HFFc6 (cell line): ENCODE measurements at places on chromosomes 6 and 20. TPM values are rescaled to one million over a fixed set of nuclear protein-coding genes. Genes with fewer than 3 reads are reported as not detected.

Gene L3MBTL3
- 7.4 and 10.6 TPM in 2 replicates for total RNA-seq

- peak; percentile 21 for DNase-seq
Observed at GRCh38 chr20:3710703-3711483, 1.5 kb downstream of the SIGLEC1 start.

GRCh38 chr6:158064725-158065251 lies 83.1 kb downstream of the SYNJ2 start:
- no peak for DNase-seq

- DNase-seq, result no peak
Observed at GRCh38 chr20:23138682-23139081, 52.6 kb upstream of the CD93 start.

DNA sequence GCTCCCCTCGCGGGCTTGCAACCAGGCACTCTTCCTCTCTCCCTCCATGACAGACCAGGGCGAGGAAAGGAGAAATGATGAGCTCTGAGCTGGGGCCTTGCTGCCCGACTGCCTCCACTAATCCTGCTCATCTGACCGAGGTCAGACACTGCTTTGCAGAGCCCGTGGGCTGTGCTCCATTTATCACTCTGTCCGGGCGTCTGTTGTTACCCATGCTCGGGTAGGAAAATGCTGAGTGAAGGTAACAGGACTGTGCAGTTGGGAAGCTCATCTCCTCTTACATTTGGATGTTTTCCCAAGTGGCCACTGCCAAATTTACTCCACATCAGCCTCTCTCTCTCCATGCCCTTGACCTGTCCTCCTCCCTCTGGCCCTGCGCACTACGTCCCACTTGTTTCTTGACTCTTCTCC lies 14.6 kb downstream of the RPS6KA2 start:
- no peak for DNase-seq

Gene ZSCAN31
- total RNA-seq, result 0.31 to 1.8 TPM (median 0.94 TPM) in 3 replicates

DNA sequence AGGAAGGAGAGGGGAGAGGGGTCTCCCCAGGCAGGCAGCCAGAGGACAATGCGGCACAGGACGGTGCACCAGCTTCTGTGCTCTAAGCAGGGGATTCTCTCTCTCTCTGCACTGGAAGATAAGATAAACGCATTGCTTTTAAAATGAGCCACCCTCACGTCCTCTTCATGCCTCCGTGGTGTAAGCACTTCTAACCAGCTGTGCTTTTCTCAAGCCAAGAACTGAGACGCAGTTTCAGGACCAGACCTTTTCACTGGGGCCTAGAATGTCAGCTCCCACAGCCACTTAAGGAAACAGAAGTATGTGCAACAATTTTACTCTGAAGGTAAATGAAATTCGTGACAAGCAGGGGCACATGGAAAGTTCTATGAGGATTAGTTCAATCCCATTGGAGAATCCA lies 82.4 kb downstream of the PSMB1 start:
- no peak for DNase-seq

Gene OLIG3
- total RNA-seq, result not detected in 3 replicates

Gene BCAS1
- total RNA-seq, result not detected in 3 replicates

DNA sequence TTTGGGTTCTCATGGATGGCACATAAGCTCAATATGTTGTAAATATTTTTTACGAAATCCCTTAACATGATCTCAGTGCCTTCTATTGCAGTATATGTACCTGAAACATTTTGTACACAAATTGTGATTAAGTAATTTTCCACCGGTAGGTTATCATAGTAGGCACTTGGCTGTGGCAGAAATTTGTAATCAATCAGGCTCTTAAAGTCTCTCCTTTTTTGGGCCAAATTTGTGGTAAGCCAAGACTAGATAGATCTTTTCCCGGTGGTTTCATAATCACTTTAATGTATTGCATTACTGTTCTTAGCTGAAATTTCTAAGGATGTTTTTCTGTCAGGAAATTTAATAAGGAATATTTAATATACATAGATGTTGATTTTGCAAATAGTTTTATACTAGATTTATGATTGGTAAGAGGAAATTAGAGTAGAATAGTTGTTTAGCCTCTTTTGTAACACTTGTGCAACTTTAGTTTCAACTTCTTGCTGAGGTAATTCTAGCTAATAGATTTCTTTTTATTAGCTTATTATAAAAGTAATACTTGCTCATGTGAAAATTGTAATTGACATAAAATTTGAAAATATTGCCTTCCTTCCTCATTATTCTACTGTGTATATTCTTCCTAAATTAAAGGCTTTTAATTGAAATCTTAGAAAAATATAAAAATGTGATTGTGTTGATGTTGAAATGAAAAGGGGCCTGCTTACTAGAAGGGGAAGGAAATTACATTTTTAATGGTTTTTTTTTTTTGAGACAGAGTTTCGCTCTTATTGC lies 3.2 kb downstream of the PCMT1 start:
- no peak for DNase-seq

DNA sequence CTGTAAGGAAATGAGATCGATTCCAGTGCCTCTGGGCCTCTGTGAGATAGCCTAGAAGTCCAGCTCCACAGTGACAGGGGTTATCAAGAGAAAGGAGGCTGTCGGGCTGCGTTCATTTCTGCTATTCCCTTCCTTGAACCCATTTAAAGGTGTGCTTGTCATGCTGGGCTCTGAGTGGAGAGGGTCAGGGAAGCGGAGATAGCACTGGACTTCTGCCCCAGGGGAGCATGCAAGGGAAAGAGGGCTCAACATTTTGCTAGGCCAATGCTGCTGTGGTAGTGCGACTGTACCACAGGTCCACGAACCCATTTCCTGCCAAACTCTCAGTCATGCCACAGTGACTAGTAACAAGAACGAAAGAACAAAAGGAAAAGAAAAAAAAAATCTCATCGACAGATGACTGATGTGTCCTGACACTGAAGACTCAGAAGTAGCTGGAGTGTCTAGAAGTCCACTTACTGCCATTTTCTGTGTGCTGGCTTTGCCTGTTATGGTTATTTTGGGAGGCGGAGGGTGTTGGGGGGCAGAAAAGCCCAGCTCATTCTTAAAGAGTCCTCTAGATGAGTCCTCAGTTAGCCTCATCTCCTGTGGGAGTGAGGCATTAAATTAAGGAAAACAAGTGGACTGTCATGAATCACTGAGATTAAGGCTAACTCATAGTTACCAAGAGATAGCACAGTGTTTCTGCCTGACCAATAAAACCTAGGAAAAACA lies 8.1 kb downstream of the NEDD9 start:
- DNase-seq, result peak; percentile 68

Gene ANGPT4
- not detected in 3 replicates for total RNA-seq

Gene VSX1
- total RNA-seq, result not detected in 2 replicates

- no peak for DNase-seq
Observed at GRCh38 chr6:157832250-157832967, 9.4 kb downstream of the SNX9 start.

DNA sequence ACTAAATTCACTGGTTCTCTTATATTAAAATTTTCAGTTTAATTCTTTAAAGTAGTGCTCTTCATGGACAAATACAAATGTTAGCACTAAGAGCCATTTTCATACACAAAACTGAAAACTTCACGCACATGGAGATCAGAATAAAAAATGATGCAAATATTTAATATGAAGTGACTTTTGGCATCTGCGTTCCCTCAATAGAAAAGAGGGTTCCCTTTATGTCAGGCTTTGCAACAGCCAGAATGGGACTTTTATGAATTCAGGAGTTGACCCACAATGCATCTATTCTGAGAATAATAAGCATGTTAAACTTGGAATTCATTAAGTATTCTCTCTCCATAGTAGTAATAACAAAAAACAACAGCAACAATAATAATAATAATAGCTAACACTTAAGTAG lies 125.8 kb downstream of the INSM1 start:
- no peak for DNase-seq

DNA sequence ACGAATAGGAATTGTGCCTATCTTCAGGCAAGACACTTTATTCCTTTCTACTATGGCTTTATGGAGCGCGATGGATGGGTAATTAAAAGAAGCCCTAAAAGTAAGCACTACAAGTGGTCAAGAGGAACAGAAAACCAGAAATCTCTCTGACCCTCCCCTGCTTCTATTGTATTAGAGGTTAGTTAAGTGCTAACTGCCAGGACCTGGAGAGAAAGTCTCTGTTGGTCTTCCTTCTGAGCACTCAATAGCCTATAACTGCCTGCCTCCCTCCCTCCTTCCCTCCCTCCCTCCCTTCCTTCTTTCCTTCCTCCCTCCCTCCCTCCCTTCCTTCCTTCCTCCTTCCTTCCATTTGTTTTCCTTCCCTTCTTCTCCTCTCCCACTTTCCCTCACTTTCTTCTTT lies 133.7 kb downstream of the C6orf58 start:
- DNase-seq, result no peak

- no peak for DNase-seq
Observed at GRCh38 chr6:169365567-169366257, 112.1 kb upstream of the THBS2 start.

DNA sequence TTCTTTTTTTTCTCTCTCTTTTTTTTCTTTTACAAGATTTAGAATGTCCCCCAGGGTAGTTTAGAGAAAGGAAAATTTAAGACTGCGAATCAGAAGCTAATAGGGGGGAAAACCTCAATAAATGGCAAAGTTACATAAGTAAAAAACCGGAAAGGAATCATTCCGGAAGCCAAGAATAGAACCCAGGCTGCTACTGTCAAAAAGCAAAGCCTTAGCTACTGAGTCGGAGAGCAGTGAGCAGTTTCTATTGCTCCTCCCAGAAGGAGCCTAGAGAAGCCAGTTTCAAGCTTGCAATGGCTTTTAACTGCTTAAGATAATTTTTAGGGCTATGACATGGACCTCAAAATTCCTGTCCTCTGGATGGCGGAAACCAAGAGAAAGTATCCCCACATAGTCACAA lies 31.6 kb downstream of the SAMD5 start:
- no peak for DNase-seq

Gene MCCD1
- total RNA-seq, result not detected in 3 replicates

Gene MPIG6B
- not detected in 3 replicates for total RNA-seq

DNA sequence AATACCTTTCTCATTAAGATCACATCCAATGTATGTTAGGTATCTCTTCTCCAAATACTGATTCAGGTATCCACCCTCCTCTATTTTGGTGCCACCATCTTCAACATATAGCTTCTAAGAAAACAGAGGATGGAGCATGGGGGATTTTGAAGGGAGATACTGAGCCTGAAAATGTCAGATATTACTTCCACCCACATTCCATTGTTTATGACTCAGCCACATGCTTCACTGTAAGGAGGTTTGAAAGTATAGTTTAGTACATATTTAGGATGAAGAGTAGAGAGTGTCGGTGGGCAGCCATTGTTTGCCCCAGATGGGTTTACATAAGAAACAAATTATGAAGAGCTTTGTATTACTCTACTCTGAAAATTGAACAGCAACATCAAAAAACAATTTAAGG lies 286.7 kb downstream of the TFAP2B start:
- DNase-seq, result no peak

DNA sequence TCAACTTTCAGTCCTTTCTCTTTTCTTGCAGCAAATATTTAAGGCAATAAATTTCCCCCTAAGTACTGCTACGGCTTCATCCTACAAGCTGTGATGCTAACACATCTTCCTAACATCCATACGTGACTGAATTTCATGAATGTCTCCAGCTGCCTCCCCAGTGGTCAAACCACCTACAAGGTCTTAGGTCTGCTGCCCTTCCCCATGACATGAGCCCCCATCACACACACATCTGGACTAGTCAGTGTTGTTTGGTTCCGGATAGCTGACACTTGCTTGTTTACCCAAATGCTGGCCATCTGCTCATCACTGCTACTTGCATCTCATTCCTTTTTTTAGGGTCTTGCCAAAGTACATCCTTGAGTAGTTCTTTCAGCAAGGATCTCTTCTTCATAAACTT lies 14.6 kb downstream of the RRBP1 start:
- DNase-seq, result no peak

GRCh38 chr20:62428396-62429295 lies 1.3 kb upstream of the RBBP8NL start:
- DNase-seq, result no peak

GRCh38 chr6:41272591-41273240 lies 13.8 kb downstream of the TREM1 start:
- DNase-seq, result no peak

Gene OR2B3
- not detected in 3 replicates for total RNA-seq

GRCh38 chr20:45044084-45044573 lies 56.8 kb downstream of the KCNS1 start:
- peak; percentile 78 for DNase-seq

- DNase-seq, result no peak
Observed at GRCh38 chr6:49151461-49151860, 311.6 kb downstream of the MMUT start.

GRCh38 chr6:26445934-26446667 lies 5.8 kb downstream of the BTN3A3 start:
- DNase-seq, result no peak

DNA sequence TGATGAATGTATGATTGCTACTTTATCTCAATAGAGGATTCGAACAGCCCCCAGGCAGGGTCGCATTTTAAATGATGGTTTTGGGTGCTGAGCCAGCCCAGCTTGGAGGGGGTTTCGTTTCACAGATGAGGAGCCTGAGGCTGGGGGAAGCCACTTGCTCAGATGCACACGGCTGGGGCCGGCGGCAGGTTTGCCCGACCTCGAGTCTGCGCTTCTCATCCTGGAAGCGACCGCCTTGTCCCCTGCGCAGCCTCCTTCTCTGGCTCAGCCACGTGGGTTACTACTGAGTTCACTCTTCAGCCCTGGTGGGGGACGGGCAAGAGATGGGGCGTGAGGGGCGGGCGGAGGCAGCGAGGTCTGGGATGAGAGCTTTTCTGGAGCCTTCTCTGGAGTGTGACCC lies 25.3 kb downstream of the NTSR1 start:
- no peak for DNase-seq

DNA sequence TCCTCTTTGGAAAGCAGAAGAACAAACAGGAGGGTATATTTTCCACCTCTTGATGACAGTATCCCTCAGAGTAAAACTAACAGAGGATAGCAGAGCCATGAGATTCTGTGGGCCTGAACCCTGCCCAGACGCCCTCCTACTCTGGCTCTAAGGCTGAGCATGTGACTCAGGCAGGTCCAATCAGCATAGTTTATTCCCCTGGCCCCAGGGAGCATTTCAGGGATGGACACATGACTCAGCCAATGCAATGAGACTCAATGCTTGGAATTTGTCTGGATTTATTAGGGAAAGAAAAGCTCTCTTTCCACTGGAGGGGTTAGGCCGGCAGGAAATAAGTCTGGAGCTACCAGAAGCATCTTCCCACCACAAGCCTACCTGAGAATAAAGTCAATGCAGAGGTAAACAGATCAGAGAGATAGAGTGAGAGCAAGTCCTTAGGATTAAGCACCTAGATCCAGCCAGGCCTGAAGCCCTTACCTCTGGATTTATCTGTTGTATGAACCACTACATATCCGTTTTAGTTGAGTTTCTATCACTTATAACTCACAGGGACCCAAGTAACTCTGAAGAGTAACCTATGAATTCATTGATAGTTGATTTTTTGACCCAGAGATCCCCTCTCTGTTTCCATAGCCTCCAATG lies 68.2 kb upstream of the EYA2 start:
- peak; percentile 47 for DNase-seq
